Panc1 (cell line): ENCODE measurements at places on chromosomes 1 and 21. TPM values are rescaled to one million over a fixed set of nuclear protein-coding genes. Genes with fewer than 3 reads are reported as not detected.

- no peak for DNase-seq
Observed at GRCh38 chr1:225695578-225696337, 42.8 kb upstream of the ENAH start.

GRCh38 chr1:65417729-65418128 is 2.7 kb upstream of the LEPR start:
- no peak for DNase-seq

GRCh38 chr1:11156441-11156840 is 32.7 kb upstream of the ANGPTL7 start:
- DNase-seq: no peak

GRCh38 chr1:94246692-94247137 is 9.3 kb upstream of the ARHGAP29 start:
- DNase-seq: no peak

Gene ZFP69
- 6.4 TPM for total RNA-seq

GRCh38 chr1:221548942-221549341 is 192.9 kb downstream of the DUSP10 start:
- no peak for DNase-seq

Gene CD55
- 12.1 TPM for total RNA-seq

Gene MROH9
- not detected for total RNA-seq

Gene AMPD1
- total RNA-seq: not detected

DNA sequence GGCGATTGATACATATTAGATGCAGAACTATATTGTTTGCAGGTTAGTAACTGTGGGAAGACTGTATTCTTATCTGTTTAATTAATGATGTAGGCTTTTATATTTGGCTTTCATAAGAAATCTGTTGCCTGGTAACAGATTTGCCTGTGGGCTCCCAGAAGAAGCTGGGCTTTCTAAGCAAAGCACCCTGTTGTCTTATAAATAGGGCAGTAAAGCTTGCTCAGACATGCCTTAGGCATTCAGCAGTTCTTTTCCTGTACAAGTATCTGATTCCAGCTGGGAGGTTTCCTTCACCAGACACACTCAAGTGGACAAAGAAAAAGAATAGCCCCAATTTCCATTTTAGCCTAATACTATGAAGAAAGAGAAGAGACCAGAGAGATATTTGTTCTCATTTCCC is 524.0 kb downstream of the LRRIQ3 start:
- DNase-seq: no peak

GRCh38 chr1:231508497-231508896 is 20.0 kb upstream of the TSNAX start:
- DNase-seq: no peak

GRCh38 chr1:48054232-48054631 is 57.0 kb upstream of the TRABD2B start:
- DNase-seq: no peak

DNA sequence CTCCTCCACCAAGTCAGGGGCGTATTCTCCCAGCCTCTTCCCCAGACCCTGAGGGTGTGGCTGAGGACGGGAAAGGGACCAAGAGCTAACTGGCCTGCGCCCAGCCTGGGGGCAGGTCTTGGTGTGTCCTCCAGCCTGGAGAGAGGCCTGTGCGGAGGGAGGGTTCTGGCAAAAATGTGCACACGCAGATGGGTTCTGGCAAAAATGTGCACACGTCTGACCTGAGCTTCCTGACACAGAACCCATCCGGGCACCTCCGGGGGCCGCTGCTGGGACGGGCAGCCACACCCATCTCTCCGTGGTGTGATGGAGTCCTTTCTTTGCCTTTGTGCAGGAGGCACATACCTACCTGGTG is 23.1 kb upstream of the PKP1 start:
- no peak for DNase-seq

Gene NUAK2
- total RNA-seq: 17.4 TPM

- DNase-seq: peak; percentile 4
Observed at GRCh38 chr1:176119549-176119948, 87.5 kb downstream of the COP1 start.

DNA sequence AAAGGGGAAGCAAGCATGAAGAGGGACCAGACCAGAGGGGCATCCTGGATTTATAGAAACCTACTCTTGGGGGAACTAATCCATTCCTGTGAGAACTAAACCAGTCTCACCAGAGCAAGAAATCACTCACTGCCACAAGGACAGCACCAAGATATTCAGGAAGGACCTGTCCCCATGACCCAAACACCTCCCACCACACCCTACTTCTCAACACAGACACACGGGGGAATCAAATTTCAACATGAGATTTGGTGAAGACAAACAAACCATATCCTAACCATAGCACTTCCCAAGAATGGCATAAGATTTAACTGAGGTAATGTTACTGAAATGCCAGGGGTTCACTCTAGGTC is 12.1 kb upstream of the POU2F1 start:
- DNase-seq: no peak

Gene S100A2
- total RNA-seq: 6.2 TPM

- DNase-seq: no peak
Observed at GRCh38 chr1:206517784-206518183, 10.5 kb downstream of the RASSF5 start.

Gene SPATA21
- not detected for total RNA-seq

DNA sequence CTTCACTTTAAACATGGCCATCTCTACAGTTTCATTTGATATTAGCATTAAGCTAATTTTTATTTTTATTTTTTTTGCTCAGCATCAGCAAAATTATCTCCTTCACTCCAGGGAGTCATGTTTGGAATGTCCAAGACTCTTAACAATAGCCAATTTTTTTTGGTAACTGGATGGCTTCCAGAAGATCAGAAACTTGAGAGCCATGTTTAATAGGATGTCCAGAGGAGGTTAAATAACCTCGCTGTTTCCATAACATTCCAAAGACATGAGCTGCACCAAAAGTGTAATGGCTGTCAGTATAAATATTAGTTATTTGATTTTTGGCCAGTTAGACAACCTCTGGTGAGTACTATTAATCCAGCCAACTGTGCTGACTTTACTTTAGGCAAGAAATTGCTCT is 80.7 kb downstream of the DNTTIP2 start:
- DNase-seq: no peak

GRCh38 chr1:30693822-30694221 is 29.6 kb downstream of the MATN1 start:
- DNase-seq: no peak

- DNase-seq: no peak
Observed at GRCh38 chr1:235108185-235108593, 20.4 kb downstream of the TOMM20 start.

GRCh38 chr1:211468595-211468994 is 23.4 kb downstream of the RD3 start:
- DNase-seq: no peak

DNA sequence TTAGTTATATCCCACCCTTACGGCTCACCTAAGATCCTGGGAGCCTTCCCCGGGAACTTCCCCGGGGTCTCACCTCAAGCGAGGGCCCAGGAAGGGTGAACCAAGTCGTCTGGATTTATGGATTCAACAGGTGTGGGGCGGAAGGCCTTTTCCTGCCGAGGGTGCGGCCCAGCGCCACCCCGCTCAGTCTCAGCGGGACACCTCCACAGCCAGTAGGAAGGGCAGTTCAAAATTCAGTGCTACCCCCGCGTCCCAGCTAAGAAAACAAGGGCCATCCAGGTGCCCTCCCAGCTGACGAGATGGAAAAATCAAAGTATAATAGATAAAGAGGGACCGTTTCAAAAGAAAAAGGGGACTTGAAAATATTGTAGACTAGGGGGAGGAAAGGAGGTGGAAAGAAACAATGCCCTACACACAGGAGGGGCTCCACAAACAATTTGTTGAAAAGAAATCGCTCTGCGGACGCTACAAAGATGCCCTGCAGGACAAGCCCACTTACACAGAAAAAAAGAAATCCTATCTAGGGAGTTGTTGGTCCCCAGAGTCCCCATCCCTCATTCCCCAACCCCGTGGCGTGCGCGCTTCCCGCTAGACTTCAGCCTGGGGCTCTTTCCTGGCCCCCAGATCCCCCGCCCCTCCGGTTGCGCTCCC is 1.3 kb downstream of the SLC2A1 start:
- no peak for DNase-seq

Gene OR14K1
- total RNA-seq: not detected

DNA sequence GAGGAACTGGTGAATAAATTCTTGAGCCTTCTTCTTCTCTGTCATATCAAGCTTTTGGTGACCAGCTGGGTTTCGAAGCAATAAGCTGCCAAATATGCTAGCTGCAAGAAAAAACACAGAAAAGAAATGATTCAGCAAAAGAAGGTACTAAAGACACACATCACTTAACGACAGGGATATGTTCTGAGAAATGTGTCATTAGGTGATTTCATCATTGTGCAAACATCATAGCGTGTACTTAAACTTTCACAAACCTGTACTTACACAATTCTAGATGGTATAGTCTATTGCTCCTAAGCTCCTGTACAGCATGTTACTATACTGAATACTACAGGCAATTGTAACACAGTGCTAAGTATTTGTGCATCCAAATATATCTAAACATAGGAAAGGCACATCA is 2.9 kb upstream of the MTF1 start:
- peak; percentile 78 for DNase-seq

Gene TRIM67
- total RNA-seq: 0.08 TPM

Gene CCDC30
- 1.3 TPM for total RNA-seq

GRCh38 chr1:53166912-53167311 is 24.5 kb upstream of the SLC1A7 start:
- no peak for DNase-seq

Gene TMPRSS15
- not detected for total RNA-seq

GRCh38 chr1:29180497-29181412 is 945 bp downstream of the SRSF4 start:
- no peak for DNase-seq

DNA sequence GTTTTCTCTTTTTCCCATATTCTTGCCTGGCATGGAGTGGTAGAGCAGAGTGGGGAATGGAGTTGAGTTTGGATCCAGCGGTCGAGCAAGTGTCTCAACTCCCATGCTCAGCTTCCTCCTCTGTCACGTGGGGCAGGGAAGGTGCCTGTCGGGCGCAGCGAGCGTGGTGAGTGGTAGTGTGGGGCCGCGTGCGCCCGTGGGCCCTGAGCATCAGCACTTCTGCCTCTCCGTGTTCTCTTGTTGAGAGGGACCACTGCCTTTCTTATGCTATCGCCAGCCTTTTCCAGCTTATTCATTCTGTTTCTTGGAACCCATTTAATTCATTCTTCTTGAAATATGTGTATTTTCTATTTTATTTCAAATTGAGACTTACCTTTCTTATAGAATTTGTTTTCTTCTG is 65.1 kb downstream of the ADARB1 start:
- no peak for DNase-seq

DNA sequence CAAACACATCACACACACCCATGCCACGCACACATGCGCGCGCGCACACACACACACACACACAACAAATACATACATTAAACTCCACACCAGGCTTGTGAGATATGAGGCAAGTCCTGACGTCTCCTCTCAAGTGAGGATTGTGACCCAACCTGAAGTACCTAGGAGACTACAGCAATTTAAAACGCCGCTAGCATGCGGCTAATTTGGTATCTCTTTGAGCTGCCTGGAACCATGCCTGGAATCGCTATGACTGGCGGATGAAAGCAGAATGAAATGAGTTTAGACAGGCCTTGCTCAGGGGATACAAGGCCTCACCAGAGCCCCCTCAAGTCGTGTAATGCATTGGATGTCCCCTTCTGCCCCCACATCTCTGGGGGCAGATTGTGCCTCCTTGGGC is 1.6 kb upstream of the RAB7B start:
- no peak for DNase-seq
